Posterior vena cava (tissue), 2 donors: ENCODE measurements at places on chromosomes 4 and X. TPM values are rescaled to one million over a fixed set of nuclear protein-coding genes. Genes with fewer than 3 reads are reported as not detected.

AFM gene
- total RNA-seq: not detected

DCAF12L2 gene
- 1.1 TPM for total RNA-seq

EXOC1L gene
- total RNA-seq: not detected

DNA sequence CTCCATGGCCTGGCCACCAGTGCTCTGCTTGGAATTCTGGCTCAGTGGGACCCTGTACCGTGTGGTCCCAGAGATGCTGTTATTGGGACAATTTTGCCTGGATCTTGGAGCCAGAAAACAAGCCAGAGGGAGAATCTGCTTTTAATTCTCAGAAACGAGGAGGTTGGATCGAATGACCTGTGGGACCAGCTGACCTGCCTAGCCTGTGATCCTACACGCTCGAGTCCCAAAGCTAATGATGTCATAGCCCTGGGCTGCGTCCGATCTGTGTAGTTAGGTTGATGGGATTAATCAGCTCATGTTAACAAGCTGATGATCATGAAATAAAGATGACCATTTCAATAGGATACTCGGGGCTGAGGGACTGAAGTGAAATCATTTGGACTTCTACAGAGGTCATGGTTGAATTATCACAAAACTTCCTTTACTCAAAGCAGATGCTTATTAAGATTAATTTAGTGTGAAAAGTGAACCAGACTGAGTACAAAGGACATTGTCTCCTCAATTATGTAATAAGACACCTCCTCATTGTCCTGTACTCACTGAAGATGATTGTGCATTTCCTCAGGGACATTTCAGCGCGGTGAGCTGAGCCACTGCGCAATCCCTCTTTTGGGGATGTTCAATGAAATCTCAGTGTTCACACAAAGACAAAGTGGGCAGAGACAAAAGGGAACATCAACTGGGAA is 51.9 kb upstream of the STX18 start:
- no peak for DNase-seq

- DNase-seq: no peak
Measured at GRCh38 chr4:84985952-84986351, 19.5 kb upstream of the WDFY3 start.

- DNase-seq: no peak
Measured at GRCh38 chr4:73908965-73909364, 39.8 kb downstream of the CXCL1 start.

DNA sequence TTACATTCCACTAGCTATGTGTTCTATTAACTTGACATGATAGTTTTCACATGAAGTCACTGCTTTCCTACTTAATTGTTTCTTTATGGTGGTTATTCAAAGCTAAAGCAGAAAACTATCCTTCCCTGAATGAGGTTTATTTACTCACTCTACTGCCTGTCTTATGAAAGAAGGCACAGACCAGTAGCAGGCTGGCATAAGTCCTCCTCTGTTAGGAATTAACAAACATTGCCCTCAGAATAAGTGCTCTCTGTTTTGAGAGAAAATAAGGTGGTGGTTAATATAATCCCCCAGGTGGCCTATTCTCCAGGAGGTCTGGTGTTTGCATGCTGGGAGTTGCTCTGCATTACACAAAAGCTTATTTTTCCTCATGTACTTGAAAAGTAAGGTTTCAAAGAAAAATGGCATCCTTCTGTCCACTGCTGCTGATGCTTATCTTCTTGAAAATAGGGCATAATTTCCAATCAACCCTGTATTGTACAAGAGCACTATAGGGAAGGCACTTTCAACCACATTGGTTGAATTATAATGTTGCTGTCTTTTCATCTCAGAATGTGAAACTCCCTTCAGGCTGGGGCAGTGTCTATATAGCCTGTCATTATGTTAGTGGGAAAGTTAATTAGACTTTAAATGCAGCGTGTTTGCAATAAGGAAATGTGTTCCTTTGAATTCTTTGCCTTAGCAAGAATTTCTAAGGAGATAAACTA is 119.7 kb upstream of the TBC1D9 start:
- DNase-seq: no peak

GRCh38 chr4:62560858-62561257 is 1360.7 kb downstream of the ADGRL3 start:
- no peak for DNase-seq

GRCh38 chr4:8029689-8030088 is 90.0 kb upstream of the AFAP1 start:
- DNase-seq: no peak
